ENCODE measurements at places on chromosomes 4 and X.

DNA sequence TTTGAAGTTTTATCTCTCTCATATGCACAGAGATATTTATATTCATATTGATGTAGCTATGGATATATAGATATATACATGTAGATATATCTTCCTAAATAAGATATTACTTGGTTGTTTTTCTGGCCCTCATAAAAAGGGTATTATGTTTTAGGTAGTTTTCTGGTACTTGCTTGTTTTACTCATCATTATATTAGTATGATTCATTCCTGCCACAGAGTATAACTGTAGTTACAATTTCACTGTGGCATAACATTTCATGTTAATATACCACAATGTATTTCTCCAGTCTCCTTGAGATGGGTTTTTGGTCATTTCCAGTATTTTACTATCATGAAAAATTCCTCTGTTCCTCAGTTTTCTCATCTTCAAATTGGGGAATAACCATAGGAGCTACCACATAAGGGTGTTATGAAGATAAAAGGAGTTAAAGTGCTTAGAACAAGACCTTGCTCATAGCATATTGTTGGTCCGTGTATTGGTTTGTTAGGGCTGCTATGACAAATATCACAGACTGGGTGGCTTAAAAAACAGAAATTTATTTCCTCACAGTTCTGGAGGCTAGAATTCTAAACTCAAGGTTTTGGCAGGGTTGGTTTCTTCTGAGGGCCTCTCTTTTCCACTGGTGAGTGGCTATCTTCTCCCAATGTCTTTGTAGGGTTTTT, 129.7 kb downstream of the TMEM164 start:
- no peak for DNase-seq

GRCh38 chr4:106314960-106315359, 1.0 kb downstream of the TBCK start:
- DNase-seq = no peak

- DNase-seq = no peak
These were observed 313.2 kb downstream of the PTTG2 start for GRCh38 chr4:38273407-38273806.

DNA sequence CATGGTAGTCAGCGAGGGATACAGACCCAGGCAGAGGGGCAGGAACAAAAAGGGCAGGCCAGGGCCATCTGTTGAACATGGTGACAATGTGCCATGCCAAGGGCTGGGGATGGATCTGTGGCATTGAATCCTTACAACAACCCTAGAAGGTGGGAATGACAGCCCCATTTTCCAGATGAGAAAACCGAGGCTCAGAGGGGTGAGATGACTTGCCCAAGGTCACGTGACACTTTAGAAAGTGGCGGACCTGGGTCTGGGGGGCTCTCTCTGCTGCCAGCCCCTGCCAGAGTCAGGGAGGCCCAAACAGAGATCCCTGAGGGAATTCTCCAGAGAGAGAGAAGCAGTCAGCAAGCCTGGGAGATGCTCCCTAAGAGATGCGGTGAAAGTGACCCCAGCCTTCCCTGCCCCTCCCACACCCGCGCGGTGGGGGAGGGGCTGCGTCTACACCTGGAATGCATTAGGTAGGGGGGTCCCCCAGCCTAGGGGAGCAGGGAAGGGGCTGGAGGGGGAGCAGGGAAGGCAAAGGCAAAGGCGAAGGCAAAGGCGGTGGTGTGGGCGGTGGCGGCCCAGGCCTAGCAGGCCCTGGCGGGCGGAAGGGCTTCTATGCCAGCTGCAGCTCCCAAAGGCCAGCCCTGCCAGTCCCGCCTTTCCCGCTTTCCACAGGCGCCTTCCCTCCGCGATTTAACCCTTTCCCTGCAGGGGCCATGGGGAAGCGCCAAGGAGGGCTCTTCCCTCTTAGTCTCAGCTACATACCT, 13.0 kb downstream of the FGD1 start:
- peak; percentile 83 for DNase-seq

- no peak for DNase-seq
These were observed 52.1 kb upstream of the RASGEF1B start for GRCh38 chr4:81523672-81524327.

- DNase-seq = no peak
These were observed 848.6 kb upstream of the PABPC4L start for GRCh38 chr4:135050086-135050717.

- no peak for DNase-seq
These were observed 135.1 kb downstream of the REPS2 start for GRCh38 chrX:17081511-17081910.

- no peak for DNase-seq
These were observed 31.9 kb downstream of the RUFY3 start for GRCh38 chr4:70753630-70754029.

DNA sequence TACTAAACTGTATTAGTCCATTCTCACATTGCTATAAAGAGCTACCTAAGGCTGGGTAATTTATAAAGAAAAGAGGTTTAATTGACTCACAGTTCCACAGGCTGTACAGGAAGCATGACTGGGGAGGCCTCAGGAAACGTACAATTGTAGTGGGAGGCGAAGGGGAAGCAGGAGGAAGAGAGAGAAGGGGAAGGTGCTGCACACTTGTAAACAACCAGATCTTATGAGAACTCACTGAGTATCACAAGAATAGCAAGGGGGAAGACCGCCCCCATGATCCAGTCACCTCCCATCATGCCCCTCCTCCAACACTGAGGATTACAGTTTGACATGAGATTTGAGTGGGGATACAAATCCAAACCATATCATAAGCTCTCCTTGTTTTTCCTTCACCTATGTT, 40.9 kb downstream of the RPA4 start:
- DNase-seq = no peak

DNA sequence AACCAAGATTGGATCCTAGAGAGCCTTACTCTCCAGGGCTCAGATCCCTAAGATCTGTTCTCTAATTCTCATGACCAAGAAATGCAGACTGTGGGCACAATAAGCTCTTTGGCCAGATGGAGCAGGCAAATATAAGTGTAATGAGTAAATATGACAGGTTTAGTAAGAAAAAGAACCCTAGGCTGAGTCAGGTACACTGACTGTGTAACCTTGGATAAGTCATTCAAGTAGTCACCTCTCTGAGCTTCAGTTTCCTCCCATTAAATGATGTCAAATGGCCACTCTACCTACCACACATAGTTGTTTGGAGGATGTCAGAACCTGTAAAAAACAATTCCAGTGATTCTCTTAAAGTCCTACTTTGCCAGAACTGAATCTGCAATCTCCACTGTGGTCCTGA, 8.3 kb upstream of the EDA start:
- no peak for DNase-seq

- DNase-seq = no peak
These were observed 3.6 kb upstream of the TMEM271 start for GRCh38 chr4:579543-580175.

GRCh38 chr4:173536808-173537429, 6.9 kb upstream of the HAND2 start:
- DNase-seq = no peak

- DNase-seq = no peak
These were observed at the start of gene ADGRA3 for GRCh38 chr4:22515888-22516541. TSS of gene ADGRA3 (minus strand) at chr4:22516066. CDS start at chr4:22515784, 282 bp downstream.

GRCh38 chr4:141789716-141790115, 153.3 kb downstream of the IL15 start:
- no peak for DNase-seq

- DNase-seq = no peak
These were observed 7.0 kb downstream of the LRCH2 start for GRCh38 chrX:115226929-115227328.

DNA sequence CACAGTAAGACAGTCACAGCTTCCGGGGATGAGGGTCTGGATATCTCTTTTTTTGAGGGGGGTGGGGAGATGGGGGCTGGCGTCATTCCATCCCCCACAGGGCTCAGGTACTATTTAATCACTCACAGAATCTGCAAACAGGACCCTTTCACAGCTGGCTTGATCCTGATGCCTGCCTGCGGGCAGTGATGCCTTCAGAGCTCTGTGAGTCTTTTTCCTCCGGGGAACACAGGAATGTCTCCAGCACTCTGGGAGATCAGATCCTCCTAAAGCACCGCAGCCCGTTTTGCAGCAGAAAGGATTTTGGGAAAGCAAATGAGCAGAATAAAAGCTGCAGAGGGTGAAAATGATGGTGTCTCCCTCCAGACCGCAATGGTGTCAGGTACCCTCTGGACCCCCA, 13.2 kb upstream of the SHOX start:
- DNase-seq = no peak

GRCh38 chrX:1387141-1387776, 4.7 kb downstream of the SLC25A6 start:
- no peak for DNase-seq

All from SHP77 treated with DMSO at 0.1 percent for 48 hours (cell line).